Smooth muscle cell of the umbilical artery (primary cell): ENCODE measurements at places on chromosomes 12 and 14. TPM values are rescaled to one million over a fixed set of nuclear protein-coding genes. Genes with fewer than 3 reads are reported as not detected.

TMTC1 gene
- total RNA-seq, result 8.9 and 20.5 TPM in 2 replicates

TRAF3 gene
- 57.9 and 60.6 TPM in 2 replicates for total RNA-seq

VRTN gene
- not detected in 2 replicates for total RNA-seq

UNC79 gene
- under 0.01 and 0.18 TPM in 2 replicates for total RNA-seq

PGF gene
- total RNA-seq, result 0.60 and 1.5 TPM in 2 replicates

DDHD1 gene
- total RNA-seq, result 17.8 and 19.1 TPM in 2 replicates

RAD51B gene
- total RNA-seq, result 20.5 and 27.5 TPM in 2 replicates

SERPINA9 gene
- not detected in 2 replicates for total RNA-seq

AICDA gene
- total RNA-seq, result not detected in 2 replicates

SRSF9 gene
- 190 and 243 TPM in 2 replicates for total RNA-seq

CSAD gene
- total RNA-seq, result 8.3 and 14.5 TPM in 2 replicates

OTOGL gene
- total RNA-seq, result under 0.01 and 0.09 TPM in 2 replicates

LRRC10 gene
- total RNA-seq, result not detected in 2 replicates

RIN3 gene
- 4.2 and 9.0 TPM in 2 replicates for total RNA-seq
